ENCODE measurements at places on chromosomes 12 and 14.

- DNase-seq = no peak
Measured at GRCh38 chr12:1529862-1530591, 64.4 kb downstream of the FBXL14 start.

DNA sequence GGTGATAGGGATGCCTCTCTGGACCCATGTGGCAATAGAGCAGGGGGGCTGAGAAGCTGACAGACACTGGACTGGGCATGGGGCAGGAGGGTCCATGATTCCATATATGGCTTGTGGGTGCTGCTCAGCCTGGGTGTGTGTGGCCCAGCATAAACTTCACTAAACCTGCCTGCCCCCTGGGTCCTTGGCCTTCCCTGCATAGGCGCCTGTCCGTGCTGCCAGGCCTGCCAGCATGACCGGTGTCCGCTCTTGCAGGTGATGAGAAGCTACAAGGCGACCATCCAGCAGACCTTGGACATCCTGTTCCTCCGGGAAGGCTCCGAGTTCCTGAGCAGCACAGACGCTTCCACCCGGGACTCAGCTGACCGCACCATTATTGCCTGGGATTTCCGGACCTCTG, 61.6 kb downstream of the BEGAIN start:
- DNase-seq = no peak

DNA sequence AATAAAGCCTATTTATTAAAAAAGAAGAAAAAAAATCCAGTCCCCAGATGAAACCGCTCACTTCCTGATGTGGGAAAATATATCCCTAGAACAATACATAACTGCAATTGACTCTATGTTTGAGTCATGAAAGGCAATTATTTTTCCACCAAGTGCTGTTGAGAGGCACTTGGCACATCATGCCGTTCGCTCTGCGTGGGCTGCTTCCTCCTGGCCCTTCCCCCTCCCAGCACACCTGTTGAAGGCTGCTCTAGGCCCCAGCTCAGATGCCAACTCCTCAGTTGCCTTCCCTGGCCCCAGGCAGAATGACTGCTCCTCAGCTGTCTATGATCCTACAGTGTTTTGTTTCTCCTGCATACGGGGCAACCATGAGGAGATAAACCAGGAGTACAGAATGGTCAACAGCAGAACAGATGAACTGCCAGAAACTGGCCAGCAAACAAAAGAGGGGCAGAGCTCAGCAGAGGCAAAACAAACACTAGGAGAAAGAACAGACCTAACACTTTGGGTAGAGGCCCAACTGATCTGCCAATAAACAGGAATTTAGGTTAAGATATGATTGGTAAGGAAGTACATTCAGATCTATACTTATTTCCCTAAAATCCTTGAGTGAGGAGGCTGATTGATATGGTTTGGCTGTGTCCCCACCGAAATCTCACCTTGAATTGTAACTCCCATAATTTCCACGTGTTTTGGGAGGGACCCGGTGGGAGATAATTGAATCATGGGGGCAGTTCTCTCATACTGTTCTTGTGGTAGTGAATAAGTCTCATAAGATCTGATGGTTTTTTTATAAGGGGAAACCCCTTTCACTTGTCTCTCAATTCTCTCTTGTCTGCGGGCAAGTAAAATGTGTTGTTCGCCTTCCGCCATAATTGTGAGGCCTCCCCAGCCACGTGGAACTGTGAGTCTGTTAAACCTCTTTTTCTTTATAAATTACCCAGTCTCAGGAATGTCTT, 58.6 kb downstream of the SLC38A1 start:
- DNase-seq = peak; percentile 75

DNA sequence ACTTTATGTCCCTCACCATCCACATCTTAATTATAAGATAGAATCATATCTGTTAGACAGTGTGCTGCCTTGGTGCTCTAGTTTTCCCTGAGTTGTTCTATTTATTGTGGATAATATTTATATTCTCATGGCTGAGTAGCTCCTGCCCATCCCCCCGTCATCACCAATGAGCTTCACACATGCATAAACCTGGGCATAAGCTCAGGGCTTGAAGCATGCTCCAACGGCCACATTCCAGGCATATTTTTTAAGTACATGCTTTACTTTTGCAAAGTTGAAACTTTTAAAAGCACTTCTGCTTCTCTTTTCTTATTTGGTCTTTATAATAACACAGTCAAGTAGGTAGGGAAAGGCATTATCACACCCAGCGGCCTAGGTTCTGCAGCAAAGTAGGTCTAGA, 3.4 kb upstream of the FBXO34 start:
- no peak for DNase-seq

DNA sequence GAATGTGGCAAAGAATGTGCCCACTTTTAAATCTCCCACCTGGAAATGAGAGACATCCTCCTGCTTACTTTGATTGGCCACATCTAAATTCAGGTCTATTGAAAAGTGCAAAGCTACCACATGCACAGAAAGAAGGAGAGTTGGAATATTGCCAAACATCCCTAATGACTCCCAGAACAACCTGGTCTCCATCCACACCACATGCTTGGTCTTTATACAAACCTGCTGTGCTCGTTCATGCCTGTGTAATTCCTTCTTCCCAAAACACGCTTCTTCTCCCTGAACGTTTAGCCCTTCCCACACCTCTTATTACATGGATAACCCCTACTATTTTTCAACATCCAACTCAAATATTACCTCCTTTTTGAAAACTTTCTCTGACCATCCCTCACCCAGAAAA, 66.2 kb upstream of the BCL2L14 start:
- no peak for DNase-seq

DNA sequence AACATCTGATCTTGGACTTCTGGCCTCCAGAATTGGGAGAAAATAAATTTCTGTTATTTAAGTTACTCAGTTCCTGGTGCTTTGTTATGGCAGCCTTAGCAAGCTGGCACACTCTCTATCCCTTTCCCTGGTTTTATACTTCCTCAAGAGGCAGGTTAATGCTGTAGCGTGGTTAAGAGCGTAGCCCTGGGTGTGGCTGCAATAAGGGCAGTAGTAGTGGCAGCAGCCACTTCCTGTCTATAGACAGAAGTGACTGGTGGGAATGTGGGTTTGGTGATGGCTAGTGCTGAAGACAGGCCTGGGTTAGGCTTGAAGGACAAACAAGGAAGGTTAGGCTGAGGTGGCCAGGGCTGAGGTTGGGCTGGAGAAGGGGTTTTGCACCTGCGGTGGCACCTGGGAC, 3.6 kb upstream of the LGALS3 start:
- DNase-seq = no peak

- DNase-seq = no peak
Measured at GRCh38 chr12:128442096-128442495, 175.1 kb downstream of the TMEM132C start.

DNA sequence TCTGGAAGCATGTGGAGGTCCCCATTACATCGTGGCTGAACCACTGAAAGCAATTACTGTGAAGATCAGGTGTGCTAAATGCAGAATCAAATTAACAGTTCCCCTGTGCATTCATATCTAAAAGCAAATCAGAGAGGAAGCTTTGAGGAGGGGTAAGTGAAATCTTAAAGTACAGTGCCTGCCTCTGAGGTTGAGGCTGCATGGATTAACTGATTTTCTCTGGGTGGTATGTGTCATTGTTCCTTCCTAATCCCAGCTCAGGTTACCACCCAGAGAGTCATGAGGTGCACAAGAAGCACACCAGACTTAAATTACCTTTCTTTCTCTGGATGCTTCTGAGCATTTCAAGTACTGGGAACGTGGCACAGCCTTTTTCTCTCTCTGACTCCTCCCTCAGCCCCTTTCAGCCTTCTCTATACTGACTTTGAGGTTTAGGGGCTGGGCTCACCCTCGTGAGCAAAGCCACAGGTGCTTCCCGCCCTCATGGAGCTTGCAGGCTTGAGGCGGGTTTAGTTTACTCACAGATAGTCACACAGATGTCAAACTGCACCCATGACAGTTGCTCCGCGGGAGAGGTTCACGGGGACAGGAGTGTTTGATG, 237.6 kb upstream of the CRY1 start:
- no peak for DNase-seq

DNA sequence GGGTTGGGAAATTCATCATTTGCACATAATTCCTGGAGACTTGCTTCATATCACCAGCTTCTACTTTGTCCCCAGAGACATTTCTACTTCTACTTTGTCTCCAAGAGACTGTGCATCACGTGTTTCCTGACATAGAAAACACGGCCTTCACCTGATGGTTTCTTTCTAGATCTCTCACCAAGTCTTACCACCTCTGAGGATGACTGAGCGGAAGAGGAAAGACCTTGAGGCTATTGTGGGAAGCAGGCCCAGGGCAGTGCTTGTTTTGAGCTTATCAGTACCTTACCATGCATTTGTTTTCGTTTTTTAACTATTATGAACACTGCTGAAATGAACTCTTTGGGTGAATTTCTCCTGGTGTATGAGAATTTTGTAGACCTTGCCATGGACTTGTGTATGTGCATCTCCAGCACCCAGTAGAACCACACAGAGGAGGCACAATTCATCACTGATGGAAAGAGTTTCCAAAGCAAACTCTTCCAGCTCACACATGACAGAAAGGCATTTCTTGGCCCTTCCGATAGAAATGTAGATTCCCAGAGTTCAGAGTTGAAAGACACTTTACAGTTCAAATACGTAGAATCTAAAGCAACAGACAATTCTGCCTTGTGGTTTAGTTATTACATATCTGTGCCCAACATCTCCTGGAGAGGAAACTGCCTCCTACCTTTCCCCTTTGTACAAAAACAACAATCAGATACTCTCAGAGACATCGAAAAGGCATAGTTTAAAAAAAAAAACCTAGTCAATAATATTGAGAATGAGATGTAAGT, 434.7 kb downstream of the FUT8 start:
- peak; percentile 45 for DNase-seq

- DNase-seq = no peak
Measured at GRCh38 chr12:64065881-64066451, 156.1 kb downstream of the KICS2 start.

DNA sequence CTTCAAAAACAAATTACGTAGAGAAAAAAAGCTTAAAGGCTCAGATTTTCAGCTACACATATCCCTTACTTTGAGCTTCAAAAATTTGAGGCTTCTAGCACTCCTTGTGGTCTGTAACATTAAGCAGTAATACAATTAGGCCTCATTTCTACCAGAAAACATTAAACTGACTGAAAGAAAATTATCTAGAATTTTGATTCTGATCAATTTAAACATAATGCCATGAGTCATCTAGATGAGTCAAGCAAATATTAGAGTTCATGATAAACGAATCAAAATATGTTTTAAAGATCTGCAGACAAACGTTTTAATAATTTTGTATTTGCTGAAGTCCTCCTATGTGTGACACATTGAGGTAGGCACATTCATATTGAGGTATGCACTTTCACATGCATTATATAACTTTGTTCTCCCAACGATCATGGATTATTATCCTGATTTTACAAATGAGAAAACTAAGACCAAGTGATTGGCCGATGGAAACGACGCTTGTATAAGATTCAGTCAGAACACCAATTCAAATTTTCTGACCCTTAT, 4.3 kb downstream of the OSBPL8 start:
- DNase-seq = no peak

- no peak for DNase-seq
Measured at GRCh38 chr14:96095581-96096476, 56.7 kb downstream of the C14orf132 start.

GRCh38 chr12:76057326-76057725, 25.8 kb upstream of the PHLDA1 start:
- DNase-seq = no peak

DNA sequence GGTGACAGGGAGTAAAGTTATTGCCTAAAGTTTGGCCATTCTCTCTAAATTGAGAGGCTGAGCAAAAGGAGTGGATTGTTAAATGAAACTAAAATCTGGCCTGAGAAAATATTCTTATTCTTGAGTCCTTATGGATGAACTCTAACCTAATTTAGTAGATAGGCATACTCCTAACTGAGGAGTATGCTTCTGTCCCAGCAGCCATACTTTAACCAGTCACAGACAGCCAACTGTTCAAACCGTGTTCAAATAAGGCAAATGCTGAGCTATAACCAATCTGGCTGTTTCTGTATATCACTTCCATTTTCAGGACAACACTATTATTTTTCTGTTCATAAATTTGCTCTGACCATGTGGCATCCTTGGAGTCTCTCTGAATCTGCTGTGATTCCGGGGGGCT, 75.9 kb upstream of the RERGL start:
- no peak for DNase-seq

DNA sequence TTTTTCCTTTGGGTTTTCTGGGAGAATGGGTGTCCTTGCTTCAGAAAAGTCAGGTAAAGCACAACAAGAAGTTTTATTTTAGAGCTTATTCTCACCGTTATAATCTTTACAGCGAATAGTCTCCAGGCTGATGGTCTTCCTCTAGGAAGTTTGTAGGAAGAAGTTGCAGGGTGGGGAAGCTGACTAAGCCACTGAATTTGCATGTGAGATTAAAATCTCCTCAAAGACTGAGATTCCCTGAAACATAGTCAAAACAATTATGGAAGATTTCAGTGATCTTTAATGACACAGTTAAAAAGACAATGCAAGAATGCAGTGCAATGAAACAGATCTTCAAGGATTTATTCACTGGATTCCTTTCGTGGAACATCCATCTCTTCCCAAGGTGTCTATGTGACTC, 1.2 kb downstream of the TAS2R10 start:
- DNase-seq = no peak

GRCh38 chr12:131829791-131830334, 1.7 kb downstream of the MMP17 start:
- no peak for DNase-seq

- DNase-seq = no peak
Measured at GRCh38 chr12:2509137-2509536, 285.6 kb upstream of the FKBP4 start.

DNA sequence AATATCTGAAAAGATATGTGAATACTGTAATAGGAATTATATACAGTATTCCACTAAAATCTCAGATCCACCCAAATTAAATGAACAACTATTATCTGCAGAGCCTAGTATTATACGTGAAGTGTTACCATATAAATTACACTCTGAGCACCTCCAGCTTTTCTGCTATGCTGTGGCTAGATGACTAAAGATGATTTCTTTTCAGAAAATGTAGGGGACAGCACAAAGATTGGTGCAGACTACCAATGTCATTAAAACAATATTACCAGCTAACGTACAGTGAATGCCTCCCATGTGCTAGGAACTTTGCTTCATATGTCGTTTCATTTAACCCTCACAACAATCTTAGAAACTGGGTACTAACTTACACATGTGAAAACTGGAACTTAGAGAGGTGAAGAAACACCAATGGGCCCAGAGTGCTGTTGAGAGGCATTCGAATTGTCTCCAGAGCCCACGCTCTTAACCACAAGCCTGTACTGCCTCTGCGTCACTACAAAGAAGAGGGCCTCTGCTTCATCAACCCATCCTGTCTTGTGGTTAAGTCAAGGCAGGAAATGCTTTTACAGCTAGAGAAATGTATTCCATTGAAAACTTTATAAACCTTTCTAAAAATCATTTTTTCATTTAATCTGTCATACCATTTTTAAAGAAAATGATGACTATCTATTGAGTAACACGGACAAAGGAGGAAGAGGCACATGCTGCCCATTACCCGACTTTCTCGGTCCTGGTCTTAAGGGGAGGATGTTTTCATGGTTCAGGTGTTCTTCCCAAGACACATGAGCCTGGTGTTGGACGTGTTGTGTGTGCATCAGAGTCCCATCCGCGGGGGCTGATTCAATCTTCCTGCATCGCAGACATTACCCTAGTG, 1.3 kb downstream of the GPR65 start:
- peak; percentile 70 for DNase-seq

- peak; percentile 74 for DNase-seq
Measured at GRCh38 chr14:49853572-49854375, 1.2 kb upstream of the NEMF start.

GRCh38 chr12:4147031-4147481, 126.5 kb upstream of the CCND2 start:
- DNase-seq = no peak

GRCh38 chr14:65100922-65101541, 1.3 kb downstream of the MAX start:
- no peak for DNase-seq

GRCh38 chr12:76952995-76953394, 74.2 kb upstream of the CSRP2 start:
- no peak for DNase-seq

All from stimulated activated CD4-positive, alpha-beta T cell treated with anti-CD3 and anti-CD28 coated beads, Interleukin-2, amount 100 ng/mL, for 24 hours (primary cell).